Glutamatergic neuron (in vitro differentiated cells): ENCODE measurements at places on chromosomes 11 and 22. TPM values are rescaled to one million over a fixed set of nuclear protein-coding genes. Genes with fewer than 3 reads are reported as not detected.

SYTL2 gene
- 4.0 TPM for total RNA-seq

DBX1 gene
- total RNA-seq: 0.29 TPM

IFITM2 gene
- 2.5 TPM for total RNA-seq

TH gene
- not detected for total RNA-seq

PES1 gene
- total RNA-seq: 40.6 TPM

MYBPC3 gene
- not detected for total RNA-seq

SREBF2 gene
- total RNA-seq: 291 TPM

MUC6 gene
- total RNA-seq: not detected

NOX4 gene
- total RNA-seq: 1.9 TPM

RIC3 gene
- 34.4 TPM for total RNA-seq

TMEM191B gene
- total RNA-seq: 42.7 TPM

PHF21A gene
- total RNA-seq: 71.1 TPM

PSMA1 gene
- 137 TPM for total RNA-seq
